ENCODE measurements at places on chromosomes 1 and 21.

GRCh38 chr1:98854137-98854536 is 150.5 kb downstream of the PLPPR5 start:
- DNase-seq = no peak

DNA sequence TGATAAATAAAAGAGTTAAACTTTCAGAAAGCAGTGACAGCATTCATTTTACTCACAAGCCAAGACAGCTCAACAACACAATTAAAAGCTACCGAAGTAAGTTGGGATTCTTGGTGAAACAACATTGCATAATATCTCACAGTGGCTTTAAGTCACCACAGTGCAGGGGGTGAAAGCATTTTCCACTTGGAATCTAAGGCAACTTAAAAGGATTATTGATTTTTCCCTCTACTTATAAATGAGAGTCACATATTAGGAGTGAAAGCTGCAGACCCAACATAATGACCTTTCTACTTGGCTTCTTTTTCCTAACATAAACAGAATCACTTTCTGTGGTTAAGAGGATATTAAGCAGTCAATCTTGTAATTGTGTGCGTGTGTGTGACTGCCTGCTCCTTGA is 536.6 kb upstream of the CXADR start:
- DNase-seq = no peak

GRCh38 chr1:172537827-172538391 is 5.0 kb downstream of the SUCO start:
- no peak for DNase-seq

DNA sequence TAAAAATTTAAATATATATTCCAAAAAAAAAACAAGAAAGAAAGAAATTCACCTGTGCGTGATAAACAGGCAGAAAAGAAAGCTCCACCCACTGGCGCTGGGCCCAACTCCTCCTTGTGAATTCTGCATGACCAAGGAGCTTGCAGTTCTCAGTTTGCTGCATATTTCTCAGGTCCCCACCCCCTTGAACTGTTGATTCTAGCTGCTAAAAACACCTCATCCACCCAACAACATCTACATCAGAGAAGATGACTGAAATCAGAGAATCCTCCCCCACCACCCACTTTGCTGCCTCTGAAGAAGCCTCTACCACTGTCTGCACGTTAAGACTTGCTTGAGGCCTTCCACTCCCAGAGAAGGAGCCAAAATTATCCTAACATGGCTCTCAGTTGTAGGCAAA is 104.8 kb downstream of the RGS2 start:
- DNase-seq = no peak

- DNase-seq = no peak
Measured at GRCh38 chr1:64975127-64975526, 8.8 kb upstream of the JAK1 start.

DNA sequence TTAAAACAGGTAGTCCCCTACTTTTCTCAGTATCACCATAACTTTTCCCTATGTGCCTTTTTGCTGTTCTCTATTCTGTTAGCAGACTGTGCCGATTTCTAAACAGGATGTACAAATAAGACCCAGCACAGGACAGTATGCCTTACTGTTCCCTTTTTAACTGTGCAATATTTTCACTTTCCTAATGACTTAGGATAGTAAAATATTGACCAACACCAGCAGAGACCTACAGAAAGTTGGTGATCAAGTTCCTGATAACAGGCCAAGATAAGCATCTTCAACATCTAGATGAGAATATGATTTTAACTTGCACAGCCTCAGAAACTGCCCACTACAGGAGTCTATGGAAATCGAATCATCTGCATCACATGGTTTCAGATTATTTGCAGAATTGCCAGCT is 42.0 kb downstream of the ADSS2 start:
- DNase-seq = no peak

GRCh38 chr21:22062472-22063139 is 1064.4 kb downstream of the NCAM2 start:
- DNase-seq = no peak

DNA sequence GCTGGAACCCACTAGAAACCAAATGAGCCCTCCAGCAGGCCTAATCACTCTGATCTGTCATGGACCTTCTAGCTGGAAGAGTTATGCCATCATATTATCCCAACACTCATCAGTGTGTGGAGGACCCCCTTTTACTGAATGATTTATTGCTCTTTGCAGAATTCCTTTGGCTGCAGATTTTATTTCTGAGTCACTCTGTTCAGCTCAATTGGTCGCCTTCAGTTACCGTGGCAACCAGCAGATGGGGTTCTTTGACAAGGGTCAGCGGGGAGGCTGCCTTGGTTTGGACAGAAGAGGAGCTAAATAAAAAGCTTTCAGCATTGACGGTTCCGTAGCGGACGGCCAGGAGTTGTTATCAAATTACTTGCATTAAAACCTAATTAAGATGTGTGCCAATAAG is 220.1 kb downstream of the SDCCAG8 start:
- no peak for DNase-seq

- no peak for DNase-seq
Measured at GRCh38 chr1:66626261-66626660, 92.3 kb downstream of the SGIP1 start.

DNA sequence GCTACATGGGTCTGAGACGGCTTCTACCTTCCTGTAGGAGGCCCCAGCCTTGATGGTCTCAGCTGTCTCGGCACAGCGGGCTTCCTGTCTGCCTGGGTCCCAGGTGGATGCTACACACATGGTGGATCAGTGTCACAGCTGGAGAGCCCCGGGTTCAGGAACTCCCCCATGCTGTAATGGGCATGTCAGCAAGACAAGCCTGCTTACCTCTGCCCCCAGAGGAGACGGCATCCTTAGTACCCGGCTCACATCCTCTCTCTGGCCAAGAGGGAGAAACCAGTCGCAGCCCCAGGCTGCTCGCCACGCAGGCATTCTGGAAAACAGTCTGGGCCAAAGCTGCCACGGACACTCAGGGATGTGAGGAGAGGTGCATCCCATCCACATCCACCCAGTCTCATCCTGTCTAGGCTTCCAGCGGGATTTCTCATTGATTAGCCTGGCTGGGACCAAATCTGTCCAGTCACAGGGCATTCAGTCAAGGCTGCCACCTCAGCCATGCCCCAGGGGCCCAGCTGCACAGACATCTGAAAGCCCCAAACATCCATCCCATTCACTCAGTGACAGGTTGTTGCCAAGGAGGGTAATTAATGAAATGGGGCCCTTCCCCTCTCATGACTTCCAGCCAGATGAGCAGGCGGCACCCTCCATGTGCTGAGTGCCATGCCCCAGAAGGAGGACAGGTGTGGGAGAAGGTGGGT is 10.5 kb downstream of the SNAP47 start:
- DNase-seq = no peak

GRCh38 chr1:48785869-48786268 is 9.2 kb upstream of the BEND5 start:
- no peak for DNase-seq

DNA sequence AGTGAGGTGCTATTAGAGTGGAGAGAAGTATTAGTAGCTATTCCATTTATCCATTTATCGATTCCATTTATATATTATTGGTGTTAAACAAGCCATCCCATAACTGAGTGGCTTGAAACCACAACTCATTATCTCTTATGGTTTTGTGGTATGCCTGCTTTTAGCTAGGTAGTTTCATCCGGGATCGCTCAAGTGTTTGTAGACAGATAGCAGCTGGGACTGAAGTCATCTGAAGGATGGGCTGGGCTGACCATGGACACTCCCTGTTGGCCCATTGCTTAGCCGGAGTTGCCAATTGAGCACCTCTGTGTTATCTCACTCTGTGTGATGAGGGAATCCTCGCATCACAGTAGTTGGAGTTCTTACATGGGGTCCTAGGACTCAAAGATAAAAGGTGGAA is 622.5 kb downstream of the PLA2G4A start:
- no peak for DNase-seq

- no peak for DNase-seq
Measured at GRCh38 chr1:111290630-111291029, at the start of gene CHIA. Gene CHIA (plus strand): TSS chr1:111290851. CDS start chr1:111310468, 19,617 bp downstream.

GRCh38 chr1:44447051-44447810 is 42.2 kb downstream of the RNF220 start:
- DNase-seq = no peak

DNA sequence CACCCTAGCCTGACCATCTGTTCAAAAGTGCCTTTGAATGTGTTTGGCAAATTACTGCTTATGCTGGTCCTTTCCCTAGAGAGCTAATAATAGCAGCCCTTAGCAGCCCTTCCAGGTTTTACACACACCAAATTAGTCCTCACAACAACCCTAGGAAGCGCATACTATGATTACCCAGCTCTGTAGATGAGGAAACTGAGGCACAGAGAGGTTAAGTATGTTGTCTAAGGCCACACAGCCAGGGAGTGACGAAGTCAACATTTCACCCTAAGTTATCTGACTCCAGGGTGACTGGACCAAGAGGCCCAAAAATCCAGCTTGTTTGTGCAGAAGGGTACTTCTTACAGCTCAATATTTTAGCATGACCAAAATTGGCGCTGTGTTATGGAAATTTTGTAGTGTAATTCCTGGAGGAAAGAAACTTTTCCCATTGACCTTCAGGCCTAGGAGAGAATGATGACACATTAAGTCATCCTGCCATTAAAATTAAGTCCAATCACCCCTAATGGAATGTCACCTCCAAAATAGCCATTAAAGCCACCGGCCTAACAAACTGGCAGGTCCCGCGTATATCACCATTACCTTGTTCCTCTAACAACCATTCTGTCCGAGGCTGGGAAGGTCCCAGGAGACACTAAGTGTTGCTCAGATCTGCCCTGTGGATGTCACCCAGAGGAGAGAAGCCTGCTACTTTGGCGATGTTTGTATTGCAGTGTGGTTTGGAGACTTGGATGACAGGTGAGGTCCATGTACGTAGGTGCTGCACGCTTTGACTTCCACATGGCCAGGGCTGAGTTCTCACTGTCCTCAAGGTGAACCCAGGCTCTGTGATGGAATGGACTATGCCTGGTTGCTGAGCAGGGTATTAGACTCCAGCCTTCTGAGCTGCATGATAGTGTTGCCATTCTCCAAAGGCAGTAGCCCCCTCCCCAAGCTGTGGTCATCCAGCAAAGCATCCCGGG is 258.3 kb downstream of the TOMM20 start:
- DNase-seq = no peak

DNA sequence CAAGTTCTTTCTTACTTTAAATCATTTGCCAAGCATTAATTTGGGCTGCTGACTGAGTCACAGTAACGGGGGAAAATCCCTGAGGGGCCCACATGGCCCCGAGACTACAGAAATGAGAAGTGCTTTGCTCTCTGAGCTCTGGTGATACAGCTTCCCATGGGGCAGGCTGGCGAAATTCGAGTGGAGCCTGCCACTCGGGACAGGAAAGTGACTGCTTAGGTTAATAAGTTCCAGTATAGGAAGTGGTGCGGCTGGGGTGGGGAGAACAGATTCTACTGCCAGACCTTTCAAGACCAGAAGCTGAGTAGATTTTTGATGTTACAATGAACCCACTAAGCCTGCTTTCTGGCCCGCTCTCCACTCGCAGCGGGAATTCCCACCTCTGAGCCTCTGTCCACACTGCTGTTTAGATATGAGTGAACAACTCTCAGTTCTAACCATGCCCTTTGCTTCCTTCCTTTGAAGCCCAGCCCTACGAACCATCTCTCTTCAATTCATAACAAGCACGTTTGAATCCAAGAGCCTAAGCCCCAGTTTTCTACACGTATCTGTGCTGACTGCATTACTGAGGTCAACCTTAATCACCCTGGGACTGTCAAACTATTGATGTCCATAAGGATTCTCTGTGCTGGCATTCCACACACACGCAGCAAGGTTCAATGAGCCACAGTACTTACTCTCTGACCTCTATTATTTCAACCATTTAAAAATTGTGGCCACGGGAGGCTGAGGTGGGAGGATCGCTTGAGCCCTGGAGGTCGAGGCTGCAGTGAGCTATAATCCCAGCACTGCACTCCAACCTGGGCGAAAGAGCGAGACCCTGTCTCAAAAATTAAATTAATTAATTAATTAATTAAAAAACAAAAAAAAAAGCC is 9.6 kb downstream of the ZBTB17 start:
- DNase-seq = no peak

DNA sequence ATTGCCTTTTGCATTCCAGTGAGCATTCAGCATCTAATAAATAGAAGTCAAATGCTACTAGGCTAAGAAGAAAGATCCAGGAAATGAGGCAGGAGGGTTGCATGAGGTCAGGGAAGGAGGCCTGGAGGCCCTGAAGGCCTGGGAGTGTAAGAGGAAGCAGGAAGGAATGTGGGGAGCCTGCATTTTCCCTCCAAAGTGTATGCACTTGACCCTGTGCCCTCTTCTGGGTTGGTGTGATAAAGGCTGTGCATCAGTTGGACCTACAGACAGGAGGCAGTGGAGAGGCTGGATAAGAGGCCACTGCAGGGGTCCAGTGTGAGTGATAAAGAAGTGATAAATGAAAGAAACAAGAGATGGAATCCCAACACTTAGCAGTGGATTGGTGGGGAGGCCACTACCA is 20.4 kb downstream of the KIAA1614 start:
- no peak for DNase-seq

- no peak for DNase-seq
Measured at GRCh38 chr1:49183489-49183888, 406.8 kb upstream of the BEND5 start.

DNA sequence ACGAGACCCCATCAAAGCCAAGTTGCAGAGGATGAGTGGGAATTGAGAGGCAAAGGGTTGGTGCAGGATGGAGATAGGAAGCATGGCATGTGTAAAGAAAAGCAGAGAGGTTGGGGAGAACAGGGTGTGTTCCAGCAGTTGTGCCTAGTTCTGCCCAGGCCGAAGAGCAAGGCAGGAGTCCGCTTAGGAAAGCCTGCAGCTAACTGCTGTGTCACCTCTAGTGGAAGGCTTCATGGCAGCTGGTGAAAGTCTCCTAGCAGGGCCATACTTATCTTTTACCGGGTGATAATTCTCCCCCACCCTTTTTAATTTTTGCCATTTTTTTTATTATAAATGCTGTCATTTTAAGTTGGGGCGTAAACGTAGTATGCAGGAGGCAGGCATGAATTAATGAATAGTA is 93.6 kb downstream of the NFIA start:
- no peak for DNase-seq

DNA sequence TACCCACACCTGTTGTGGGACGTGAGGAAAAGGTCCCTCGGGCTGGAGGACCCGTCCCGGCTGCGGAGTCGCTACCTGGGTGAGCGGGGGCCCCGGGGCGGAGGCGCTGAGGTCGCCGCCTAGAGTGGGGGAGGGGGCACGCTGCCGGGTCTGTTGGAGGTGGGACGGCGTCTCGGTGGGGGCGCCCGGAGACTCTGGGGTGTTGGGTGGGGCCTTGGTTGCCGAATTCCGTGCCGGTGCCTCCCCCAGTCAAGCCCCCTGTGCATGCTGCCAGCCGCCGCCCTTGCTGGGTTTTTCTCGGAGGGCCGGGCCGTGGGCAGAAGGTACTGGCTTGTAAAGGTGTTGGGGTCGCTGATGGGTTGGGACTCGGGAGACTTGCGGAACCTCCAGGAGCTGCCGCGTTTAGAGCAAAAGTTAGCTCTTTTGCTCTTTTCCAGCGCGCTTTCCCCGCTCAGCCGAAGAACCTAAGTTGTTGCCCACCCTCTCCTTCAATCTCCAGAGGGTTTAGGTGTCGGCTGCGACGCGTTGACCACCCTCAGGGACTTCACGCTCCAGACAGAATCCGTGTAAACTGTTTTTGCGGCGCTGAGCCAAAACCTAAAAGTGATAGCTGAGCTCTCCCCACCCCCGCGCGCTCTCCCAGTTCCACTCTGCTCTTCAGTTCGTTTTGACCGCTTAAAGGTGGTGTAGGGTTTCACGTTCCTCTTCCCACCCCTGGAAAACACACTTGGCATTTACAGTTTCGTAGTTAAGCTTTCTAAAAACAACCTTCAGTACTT is at the start of gene MPC2:
Gene MPC2 (minus strand): TSS at position 143 of the 779 bp plus-strand sequence. CDS start 1,231 bp downstream, outside the sequence.
- DNase-seq = no peak

- no peak for DNase-seq
Measured at GRCh38 chr1:59204001-59204400, 92.9 kb upstream of the FGGY start.

Data from NCI-H1417 treated with DMSO at 0.1 percent for 48 hours (cell line).